CD4-positive, alpha-beta T cell treated with Interleukin-12 subunit alpha and Interleukin-12 subunit beta, for 1 hour (primary cell): ENCODE measurements at places on chromosomes 1 and 21.

GRCh38 chr1:150578272-150579109, 919 bp downstream of the MCL1 start:
- DNase-seq: peak; percentile 55

DNA sequence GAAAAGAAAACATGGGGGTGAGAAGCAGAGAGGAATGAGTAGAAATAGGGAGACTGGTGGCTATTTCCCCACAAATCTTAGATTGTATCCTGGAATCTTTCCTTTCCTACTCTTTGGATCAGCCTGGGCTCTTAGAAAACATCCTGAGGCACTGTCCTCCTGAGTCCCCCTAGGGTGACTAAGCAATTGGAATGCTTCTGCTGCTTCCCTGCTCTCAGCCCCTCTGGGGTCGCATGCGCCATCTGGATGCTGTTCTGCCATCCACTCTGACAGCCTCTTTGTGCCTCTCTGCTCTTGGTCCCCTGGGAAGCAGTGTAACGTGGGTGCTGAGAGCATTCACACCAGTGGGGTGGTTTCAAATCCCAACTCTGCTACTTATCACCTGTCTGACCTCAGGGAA, 443.0 kb downstream of the SIPA1L2 start:
- DNase-seq: no peak

DNA sequence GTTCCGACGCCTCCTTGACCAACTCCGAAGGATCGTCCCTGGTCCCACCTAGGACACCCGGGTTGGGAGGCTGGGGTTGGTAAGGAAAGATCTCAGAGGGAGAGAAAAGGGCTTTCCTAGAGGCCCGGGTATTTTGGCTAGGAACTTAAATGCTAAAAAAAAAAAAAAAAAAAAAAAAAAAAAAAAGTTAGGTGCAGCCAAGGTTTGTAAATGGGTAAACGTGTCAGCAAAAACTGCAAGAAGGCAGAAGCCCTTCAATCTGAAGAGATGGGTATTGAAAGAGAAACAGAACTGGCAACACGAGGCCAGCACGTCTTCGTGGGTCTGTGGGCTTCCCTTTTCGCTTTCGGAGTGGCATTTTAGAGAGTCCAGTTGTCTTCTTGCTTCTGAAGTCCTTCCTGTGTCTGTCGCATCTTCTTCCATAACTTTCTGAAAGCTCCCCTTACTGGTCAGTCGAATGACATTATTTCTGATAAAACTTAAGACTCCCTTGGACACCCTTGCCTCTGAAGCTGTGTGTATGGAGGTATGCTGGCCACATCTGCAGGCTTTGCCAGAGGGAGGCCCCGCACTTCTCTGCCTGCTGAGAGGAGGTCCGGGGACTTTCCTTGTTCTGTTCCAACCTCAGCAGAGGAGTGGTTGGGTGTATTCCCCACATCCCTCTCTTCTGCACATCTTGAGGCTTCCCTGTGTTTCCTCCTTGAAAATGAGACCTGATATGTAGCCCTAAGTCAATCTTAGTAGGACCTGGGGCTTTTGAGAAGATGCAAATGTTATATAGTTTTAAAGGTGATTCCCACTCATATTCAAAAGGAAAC, 745 bp downstream of the RCSD1 start:
- DNase-seq: peak; percentile 44

- DNase-seq: no peak
Observed at GRCh38 chr1:153366261-153366660, 8.6 kb downstream of the S100A9 start.

DNA sequence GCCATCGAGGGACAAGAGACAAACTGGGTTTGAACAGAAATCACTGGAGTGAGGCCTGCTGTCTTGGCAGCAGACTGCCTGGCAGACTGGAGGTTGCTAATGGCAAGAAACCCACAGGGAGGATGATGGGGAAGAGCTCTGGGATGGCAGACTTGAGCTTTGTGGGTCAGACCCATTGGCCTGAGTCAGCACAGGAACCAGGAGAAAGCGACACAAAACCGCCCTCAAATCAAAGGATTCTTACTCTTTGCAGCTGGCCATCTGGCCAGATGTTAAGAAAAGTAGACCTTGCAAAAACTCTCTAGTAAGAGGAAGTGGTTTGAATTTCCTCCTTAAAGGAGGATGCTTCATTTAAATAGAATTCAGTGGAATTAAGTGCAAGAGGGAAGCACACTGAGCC, 195.2 kb upstream of the JUN start:
- DNase-seq: no peak
